Amygdala (tissue), 56 donors: ENCODE measurements at places on chromosomes 4 and X.

- no peak for DNase-seq
Measured at GRCh38 chrX:38214044-38214443, 6.6 kb downstream of the SRPX start.

GRCh38 chr4:4585012-4585670 is 43.3 kb upstream of the STX18 start:
- DNase-seq = no peak

- no peak for DNase-seq
Measured at GRCh38 chrX:146881521-146881920, 67.0 kb upstream of the CXorf51A start.

DNA sequence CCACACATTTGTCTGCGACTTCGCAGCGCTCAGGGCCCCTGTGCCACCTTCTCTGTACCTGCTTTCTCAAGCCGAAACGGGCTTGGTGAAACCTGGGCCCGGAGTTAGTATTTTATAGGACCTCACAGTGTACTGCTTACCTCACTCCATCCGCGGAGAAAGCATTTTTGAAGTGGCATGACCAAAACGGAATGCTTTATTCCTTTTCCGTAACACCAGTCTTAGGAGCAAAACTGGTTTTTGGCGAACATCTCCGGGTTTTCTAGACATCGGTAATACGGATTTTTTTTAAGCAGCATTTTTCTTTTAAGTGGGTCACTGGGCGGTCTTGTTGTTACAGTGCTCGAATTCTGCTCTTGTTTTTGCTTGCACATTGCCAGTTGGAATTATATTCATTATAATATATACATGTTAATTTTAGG is 3.6 kb downstream of the ZIC3 start:
- DNase-seq = no peak
